ENCODE measurements at places on chromosomes 13 and 19.

DNA sequence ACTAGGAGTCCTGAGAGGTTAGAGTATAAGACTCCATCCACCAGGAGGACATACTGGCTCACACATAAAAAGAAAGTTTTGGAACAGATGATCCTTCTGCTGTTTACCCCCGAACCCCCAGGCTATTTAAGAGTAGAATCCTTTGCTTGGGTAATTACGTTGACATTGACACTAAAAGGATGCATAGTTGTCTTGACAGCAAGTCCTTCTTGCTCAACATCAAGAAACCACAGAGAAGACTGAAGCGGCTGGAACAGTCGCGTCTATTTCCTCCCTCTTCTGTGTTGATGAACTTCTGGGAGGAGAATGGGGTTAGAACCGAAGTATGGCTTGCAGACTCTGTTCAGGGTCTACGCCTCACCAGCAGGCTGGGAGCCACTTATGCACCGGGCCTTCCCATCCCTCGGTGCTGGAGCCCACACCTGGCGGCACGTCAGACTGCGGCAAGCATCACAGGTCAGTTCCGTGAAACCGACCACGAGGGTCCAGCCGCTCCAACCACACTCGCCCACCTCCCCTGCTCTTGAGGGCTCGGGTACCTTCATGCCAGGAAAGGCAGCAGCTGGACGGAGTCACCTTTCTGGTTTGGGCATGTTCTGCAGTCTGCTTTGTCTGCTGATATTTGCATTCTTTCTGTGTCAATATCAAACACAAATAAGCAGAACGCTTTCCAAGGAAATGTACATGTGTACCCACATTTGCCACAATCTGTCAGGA is 42.4 kb upstream of the RANBP3 start:
- no peak for DNase-seq

GRCh38 chr19:12484011-12484370 is 625 bp downstream of the ZNF709 start:
- no peak for DNase-seq

DNA sequence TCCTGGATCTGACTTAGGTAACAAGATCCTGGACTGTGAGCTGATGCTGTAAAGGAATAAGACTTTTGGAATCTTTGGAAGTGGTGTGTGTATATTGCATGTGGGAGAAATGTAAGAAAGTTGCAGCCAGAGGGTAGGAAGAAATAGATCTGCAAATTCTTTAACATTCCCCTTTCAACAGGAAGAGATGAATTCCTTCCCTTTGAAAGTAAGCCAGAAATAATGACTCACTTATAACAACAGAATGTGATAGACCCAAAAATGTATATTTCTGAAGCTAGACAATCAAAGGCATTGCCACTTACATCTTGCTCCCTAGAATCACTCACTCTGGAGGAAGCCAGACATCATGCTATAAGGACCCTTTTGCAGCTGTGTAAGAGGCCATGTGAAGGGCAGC is 9.8 kb upstream of the SIAH3 start:
- no peak for DNase-seq

DNA sequence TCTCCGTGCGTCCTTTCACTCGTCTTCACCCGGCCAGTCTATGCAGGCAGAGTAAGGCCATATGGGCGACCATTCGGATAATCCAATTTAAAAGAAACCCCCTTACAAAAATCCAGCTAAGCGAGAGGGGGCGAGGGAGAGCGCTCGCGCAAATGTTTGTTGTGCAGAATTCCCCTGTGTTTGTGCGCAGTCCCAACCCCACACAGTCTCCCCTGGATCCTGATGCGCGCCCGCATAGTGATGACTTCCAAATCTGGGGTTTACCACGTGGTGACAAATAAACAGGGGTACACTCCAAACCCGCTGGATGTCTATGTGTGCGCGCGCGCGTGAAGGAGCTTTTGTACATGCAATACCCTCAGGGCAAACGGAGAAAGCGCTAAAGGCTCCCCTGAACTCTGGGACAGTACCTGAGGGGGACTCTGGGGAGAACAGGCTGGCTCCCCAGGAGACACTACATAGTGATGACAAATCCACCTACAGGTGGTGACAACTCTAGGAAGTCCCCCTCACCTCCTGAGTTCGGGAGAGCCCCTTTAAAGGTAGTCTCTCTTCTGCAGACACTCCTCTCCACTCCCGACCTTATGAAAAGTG is 8.5 kb downstream of the SOX21 start:
- DNase-seq, result no peak

- no peak for DNase-seq
Measured at GRCh38 chr13:108425056-108425455, 155.5 kb downstream of the TNFSF13B start.

DNA sequence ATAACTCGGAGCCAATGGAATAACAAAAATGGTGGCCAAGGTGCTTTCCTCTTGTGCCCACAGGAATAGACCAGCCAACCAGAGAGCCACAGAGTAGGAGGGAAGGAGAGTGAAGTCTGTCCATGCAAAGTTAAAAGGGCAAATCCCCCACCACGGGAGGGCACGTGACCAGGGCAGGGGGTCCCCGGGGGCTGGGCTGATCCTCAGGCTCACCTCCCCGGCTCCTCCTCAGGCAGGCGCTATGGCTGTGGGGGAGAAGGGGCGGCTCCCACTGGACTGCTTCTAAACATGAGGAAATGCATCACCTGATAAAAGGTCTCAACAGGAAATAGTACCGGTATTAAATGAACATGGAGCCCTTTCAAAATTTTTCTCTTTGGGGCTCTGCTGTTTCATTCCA is 73.2 kb upstream of the SLC15A1 start:
- no peak for DNase-seq

DNA sequence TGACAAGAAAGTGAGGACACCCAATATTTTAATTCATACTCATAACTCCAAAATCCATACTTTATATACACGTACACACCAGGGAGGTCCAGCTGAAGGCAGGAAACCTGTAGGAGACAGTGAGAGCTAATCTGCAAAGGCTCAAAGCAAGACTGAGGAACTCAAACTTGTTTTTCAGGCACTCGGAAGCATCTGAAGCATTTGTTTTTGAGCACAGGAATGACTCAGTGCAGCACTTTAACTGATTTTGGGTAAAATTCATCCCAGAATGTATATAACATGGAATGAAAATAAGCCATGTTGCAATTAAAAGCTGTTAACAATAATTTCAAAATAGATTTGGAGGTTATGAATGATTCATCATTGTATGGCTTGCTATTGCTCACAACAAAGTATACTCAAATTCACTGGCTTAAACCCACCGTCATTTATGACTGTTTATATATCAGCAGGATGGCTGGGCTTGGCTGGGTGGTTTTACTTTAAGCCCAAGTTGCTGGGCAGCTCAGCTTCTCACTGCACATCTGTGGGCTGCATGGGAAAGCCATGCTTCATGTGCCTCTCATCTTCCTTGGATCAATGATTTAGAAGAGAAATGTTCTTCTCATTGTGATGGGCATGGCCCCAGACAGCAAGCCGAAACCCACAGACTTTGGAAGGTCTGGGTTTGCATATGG is 177.0 kb downstream of the RFC3 start:
- no peak for DNase-seq

- peak; percentile 47 for DNase-seq
Measured at GRCh38 chr13:40189898-40190630, 476.4 kb downstream of the FOXO1 start.

- no peak for DNase-seq
Measured at GRCh38 chr19:6204866-6205723, 69.6 kb downstream of the ACSBG2 start.

GRCh38 chr19:46085888-46086287 is 38.6 kb downstream of the IGFL3 start:
- DNase-seq, result no peak

DNA sequence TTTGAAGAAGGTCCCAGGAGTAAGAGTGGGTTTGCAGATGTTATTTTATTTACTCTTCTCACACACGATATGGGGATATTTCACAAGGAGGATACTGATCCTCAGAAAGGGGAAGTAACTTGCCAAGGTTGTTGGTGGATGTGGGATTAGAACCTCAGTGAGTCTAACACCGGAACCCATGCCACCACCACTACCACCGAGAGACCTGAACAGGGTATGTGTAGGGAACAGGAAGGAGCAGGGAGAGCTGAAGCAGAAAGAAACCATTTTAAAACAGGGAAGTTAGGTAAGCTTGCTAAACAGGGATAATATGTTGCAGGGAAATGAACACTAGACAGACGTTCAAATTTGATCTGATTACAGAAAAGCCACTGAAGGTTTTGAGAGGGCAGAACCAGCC is 11.6 kb upstream of the CEACAM3 start:
- DNase-seq, result no peak

- DNase-seq, result no peak
Measured at GRCh38 chr13:111880185-111880584, 186.8 kb upstream of the SOX1 start.

DNA sequence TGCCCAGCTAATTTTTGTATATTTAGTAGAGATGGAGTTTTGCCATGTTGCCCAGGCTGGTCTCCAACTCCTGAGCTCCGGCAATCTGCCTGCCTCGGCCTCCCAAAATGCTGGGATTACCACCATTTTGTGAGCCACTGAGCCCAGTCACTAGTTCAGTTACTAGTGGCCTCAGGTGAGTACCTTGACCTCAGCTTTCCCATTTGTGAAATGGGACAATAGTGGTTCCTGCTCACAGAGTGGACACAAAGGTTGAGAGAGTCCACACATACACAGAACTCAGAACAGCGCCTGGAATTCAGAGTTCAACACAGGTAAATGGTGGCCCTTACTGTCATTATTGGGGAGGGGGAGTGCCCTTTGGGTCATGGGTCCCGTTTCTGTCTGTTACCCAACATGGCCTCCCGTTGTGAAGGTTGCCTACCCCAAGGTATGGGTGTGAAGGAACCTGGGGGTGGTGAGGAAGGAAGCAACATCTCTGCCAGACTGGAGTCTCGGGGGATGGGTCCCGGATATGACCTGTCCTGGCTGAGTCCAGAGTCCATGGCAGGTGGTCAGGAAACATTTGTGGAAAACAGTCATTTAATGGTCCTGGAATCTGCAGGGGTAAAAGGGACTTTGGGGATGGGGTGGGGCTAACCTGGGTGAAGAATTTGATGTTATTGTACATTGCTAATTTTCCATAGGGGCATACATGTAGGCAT is 11.7 kb upstream of the IRGC start:
- no peak for DNase-seq

- no peak for DNase-seq
Measured at GRCh38 chr13:71854401-71854800, 12.6 kb downstream of the DACH1 start.

GRCh38 chr19:18245297-18245696 is 19.1 kb upstream of the PDE4C start:
- DNase-seq, result no peak

Data from frontal cortex (tissue), 4 donors.